ENCODE measurements at places on chromosomes 7 and 10.

DNA sequence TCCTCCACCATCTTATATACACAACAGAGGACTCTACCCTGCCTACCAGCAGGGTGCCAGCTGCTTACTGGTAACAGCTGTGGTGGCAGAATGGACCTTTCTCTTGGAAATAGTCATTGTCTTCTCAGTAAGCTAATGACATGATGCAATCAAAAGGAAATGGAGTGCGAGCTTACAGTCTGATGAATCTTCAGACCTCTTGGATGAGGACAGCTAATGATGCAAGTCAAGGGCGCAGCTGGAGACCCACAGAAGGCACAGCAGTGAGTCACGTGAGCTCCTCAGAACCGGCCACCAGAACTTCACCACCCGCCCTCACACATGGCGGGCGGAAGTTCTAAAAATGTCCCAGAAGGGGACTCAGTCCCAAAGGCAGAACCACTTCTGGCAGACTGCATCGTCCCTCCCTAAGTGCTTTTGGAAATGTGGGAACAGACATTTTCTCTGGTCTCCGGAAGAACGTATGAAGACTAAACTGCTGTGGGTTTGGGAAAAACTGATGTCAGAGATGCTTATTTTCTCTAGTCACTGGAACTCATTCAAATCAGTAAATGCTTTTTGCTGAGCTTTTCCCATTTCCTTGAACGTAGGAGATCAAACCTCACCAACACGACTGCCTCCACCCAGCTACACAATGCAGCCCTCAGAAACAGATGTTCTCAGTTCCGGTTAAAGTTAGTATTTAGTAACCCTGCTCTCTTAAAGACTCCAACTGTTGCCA is 96.4 kb downstream of the FAS start:
- DNase-seq, result peak; percentile 94

- no peak for DNase-seq
Observed at GRCh38 chr10:77461636-77462296, 175.8 kb downstream of the KCNMA1 start.

DNA sequence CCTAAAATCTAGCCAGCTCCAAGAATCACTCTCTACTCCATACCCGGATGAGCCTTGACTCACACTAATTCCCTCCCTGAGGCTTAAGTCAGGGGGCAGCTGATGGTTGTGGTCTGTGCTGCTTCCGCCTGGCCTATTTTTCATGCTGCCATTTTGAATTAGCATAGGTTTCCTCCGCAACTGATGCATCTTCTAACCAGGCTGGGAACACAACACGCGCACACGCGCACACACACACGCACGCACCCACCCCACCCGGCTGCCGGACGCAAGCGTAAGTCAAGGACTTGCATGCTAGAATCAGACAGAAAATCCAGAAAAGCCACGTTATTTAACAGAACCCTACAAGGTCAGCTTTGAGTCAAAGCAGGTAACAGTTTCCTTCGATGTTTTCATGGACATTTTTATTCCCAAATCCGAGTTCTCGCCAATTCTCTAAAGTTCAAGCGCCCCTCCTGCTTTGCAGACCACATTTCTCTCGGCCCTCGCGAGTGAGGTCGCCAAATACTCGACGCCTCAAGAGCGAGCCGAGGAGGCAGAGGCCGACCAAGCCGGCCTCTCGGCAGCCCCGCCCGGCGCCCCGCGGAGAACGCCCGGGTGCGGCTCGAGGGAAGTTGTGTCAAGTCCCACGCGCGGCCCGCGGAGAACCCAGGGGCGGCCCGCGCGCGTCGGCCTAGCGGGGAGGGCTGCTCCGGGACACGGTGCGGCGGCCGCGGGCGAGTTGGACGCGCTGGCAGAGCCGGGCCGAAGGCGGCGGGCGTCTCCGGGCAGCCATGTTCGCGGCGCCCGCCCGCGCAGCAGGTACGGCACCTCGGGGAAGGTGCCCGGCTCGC is 961 bp downstream of the SCRN1 start:
- peak; percentile 53 for DNase-seq

DNA sequence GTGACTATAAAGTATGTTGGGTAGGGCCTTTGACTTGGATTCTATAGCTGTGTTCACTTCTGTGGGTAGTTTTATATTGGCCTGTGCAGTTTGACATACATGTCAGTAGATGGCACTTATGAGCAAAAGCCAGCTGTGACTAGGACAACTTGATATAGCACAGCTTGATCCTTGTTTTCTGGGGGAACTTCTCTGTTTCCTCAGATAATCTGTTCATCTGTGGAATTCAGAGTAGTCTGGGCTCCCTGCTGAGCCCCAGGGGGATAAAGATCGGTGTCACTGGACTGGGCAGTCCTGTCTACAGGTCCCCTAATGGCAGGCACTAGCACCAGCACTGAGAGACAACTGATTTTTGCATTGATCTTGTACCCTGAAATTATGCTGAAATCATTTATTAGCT is 25.4 kb downstream of the CYP2C9 start:
- DNase-seq, result no peak

DNA sequence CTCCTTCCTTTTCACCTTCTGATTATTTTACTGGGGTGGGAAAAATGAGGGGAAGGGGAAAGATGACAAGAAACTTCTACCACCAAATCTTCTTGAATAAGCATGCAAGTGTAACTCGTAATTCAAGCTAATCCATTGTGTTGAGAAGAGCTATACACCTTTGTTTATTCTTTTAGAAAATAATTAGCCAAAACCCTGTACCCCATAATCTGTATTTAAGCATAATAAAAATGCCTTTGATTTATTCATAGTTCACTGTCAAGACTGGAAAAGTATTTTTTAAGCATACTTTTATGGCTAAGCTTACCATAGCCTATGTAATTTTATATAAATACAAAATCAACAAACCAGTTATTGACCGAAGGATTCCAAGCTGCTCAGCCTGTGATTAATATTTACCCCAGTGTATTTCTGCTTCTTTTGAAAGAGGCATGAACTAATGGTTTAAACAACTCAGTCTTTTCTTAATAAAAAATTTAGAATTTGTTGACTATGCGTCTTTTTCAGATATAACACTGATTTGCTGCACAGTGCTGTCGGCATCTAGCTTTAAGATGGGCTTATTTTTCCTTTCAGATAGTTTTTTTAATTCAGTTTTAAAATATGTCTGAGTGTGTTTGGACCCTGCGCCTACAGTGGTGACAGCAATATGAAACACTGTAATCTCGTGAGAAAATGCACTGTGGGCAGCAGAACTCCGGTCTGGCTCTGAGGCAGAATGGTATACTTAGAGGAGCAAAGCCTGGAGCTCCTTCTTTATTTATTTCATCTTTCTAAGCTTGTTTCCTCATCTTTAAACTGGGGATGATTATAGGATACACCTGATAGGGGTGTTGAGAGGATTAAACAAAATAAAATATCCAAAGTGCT is 238.8 kb upstream of the LRGUK start:
- DNase-seq, result no peak

GRCh38 chr10:59678884-59679301 is 30.8 kb downstream of the SLC16A9 start:
- no peak for DNase-seq

Measured in fibroblast of skin of left biceps (primary cell).